ENCODE measurements at places on chromosomes 1 and 21.

DNA sequence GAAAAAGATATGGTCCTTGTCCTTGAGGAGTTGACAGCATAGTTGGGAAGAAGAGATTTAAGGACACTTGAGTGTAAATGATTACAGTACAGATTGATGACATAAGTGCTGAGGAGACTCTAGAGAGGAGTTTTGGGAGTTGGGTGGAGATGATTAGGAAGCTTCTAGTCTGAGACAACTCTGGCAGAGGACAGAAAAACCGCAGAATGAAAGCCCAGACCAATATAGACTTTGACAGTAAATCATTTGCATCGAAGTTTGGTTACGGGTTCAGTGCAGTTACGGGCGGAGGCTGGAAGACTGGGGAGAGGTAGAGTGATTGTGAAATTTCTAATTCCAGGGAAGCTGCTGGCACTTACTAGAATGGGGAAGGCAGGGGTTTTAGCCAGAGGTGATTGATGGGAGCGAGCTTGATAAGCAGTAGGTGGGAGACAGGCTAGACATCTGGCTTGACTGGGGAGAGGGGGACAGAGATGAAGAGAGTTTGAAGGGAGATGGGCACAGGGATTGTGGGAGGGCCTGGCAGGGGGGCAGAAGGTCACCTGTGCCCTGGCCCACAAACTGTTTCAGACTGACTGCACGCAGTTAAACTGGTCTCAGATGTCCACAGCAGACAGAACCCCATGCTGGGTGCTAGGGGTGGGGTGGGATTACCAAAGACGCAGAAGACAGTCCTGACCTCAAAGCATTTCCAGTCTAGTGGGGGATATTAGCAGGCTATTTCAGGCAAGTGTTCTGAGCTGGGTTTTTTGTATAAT, 20.1 kb downstream of the SH2D2A start:
- DNase-seq: no peak

DNA sequence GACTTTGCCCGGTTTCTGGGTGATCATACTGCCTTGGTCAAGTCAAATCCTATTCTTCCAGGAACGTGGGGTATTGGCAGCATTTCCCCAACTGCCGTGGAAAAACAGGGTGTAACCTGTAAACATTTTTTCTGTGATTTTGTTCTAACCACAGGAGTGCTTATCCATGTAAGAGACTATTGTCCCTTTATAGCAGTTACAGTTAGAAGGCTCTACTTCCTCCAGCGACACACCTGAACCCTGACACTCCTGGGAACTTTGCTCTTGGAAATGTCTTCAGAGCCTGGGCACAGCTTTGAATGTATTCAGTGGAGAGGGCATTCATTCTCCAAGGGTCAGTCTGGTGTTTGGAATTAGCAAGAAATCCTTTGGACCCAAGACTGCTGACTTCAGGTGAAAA, 26.4 kb upstream of the ARHGEF10L start:
- no peak for DNase-seq

- peak; percentile 81 for DNase-seq
Measured at GRCh38 chr1:17502326-17502778, 37.1 kb upstream of the ARHGEF10L start.

DNA sequence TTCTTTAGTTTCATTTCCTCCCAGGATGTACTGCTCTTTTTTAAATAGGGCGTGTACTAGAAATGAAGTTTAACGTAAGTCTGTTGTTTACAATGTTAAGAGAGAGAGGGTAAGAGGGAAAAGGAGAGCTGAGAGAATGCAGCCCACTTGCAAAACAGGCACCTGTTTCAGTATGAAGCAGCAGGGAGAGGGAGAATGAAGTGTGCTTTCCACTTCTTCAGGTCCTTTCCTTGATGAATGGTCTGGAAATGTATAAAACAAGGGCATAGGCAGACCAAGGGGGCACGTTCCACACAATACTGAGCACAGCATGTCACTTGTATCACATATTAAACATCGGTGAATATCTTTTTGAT, 2.0 kb downstream of the KCNA3 start:
- no peak for DNase-seq

DNA sequence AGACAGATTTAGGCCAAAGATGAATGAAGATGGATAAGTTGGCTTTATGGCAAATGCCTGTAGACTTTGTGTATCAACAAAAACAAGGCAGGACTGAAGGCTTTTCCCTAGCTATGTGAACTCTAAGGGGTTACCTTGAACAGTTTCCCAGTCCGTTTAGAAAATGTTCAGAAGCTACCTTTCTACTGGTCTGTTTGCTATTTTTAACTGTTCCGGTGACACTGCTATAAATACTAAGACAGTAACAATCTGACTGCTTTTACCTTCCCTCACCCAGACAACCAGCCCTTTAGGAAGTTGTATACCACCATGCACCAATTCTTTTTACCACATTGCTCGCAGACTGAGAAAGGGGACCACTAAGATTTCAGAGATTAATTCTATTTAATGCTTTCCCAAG, 102.2 kb downstream of the PHTF1 start:
- DNase-seq: no peak

GRCh38 chr1:14320986-14321385, 277.5 kb upstream of the KAZN start:
- DNase-seq: no peak

DNA sequence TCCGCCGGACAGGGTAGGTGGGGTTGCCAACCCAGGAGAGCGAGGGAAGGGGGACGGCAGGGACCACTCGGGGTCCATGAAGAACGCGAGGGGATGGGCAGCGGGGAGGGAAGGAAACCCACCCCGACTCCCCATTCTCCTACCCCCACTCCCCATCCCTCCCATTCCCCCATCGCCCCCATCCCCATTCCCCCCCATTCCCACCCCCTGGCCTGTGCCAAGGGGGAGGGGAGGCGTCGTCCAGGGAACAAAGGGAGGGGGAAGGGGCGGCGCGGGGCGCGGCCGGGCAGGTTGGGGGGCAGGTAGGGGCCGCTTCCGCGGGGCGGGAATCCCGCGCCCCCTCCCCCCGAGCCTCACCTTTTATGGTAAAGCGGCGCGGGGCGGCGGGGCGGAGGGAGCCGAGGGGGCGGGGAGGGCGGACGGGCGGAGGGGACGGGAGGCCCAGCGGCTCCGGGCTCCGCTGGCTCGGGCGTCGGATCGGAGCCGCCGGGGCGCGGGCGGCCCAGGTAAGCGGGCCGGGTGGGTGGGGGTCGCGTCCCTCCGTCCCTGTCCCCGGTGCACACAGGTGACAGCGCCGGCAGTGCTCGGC, at the start of gene FBLIM1:
Gene FBLIM1, plus strand, starts transcription at position 453 of the 589 bp plus-strand sequence. CDS start 6,189 bp downstream, outside the sequence.
- peak; percentile 50 for DNase-seq

GRCh38 chr21:23809573-23809972, 1797.7 kb downstream of the MRPL39 start:
- DNase-seq: no peak

GRCh38 chr21:46059195-46059594, 38.7 kb upstream of the COL6A2 start:
- no peak for DNase-seq

DNA sequence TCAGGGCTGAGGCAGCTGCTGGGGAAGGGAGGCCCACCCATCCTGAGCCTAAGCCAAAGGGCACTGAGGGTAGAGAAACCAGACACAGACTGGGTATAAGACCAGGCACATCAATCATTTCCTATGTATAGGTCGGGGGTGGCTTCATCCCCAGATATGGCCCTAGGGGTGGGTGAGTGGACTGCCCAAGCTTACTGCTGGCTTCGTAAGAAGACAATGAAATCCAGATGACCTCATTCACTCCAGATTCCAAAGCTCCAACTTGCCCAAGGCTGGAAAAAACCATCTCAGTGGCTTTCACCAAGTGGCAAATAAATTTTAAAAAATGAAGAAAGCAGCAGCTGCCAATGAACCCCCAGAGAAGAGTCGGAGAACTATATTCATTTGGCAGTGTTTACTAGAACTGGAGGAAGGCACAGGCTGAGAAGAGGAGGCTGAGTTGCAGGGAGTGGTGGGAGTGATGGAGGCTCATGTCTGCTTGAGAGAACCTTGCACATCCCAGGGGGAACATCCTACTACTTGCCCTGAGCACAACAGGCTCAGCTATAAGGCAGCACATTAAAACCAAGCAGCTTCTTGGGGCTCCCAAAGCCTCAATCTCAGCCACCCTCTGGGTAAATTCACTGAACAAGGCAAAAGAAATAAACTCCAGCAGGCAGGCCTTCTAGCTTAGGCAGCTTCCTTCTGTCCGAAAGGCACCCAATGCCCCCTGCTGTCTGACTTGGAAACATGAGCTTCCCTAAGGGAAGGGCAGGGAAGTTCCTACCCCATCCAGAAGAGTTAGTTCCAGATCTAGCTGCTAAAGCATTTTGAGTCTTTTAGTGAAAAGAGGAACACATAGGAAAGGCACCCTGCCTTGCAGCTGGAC, 14.1 kb downstream of the PEA15 start:
- peak; percentile 72 for DNase-seq

Data from fibroblast of skin of back (primary cell).